Hepatic stellate cell (primary cell): ENCODE measurements at places on chromosomes 2 and 18.

DNA sequence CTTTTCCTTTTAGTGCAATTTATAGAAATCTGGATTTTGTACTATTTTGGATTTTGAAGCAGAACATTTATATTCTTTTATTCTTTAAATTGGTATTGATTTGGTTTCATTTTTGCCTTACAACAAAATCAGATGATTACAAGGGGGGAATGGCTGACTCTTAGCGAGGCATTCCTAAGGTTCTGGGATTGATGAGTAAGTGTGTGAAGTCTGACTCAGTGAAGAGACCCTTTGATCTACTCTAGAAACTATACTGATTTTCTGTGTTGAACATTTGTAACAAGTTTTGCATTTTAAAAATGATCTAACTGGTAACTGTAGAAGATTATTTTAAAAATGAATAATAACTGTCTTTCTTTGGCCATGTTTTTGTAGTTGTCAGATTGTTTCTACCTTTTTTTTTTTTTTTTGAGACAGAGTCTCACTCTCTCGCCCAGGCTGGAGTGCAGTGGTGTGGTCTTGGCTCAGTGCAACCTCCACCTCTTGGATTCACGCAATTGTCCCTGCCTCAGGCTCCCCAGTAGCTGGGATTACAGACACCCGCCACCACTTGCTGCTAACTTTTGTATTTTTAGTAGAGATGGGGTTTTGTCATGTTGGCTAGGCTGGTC is 48.7 kb downstream of the TTC39C start:
- DNase-seq: no peak

DNA sequence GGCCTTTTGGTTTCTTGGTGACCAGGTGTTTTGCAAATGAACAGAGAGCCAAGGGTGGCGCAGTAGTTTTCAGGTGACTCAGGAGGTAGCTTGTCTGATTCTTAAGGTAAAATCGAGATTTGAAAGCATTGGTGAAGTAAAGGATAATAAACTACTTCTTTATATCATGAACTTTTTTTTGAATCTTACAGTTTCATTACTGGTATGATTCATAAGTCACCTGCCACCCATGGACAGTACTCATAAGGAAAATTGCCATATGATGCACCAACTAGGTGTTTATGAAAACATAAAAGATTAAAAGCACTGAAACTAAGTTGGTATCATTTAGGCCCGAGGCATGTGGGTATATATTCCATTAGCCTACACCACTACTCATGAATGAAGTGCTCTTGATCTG is 84.1 kb upstream of the MGAT5 start:
- no peak for DNase-seq

DNA sequence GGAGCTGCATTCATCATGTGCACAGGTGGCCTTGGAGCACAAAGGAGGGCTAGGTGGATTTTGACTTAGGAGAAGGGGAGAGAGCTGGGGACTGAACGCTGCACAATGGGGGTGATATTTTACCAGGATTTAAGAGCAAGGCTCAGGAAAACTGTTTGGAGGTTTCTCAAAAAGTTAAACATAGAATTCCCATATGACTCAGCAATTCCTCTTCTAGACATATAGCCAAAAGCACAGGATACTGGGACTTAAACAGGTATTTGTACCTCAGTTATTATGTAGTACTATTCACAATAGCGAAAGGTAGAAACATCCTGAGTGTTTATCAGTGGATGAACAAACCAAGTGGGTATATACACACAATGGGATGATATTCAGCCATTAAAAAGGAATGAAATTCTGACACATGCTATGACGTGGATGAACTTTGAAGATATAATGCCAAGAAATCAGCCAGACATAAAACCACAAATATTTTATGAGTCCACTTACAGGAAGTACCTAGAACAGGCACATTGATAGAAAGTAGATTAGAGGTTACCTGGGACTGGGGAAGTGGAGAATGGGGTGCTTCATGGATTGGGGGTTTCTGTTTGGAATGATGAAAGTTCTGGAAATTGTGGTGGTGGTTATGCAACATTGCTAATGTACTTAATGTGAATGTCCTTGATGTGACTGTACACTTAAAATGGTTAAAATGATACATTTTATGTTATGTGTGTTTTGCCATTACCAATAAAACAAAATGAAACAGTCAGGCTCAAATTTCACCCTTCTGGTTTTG is 216.9 kb downstream of the HAUS1 start:
- no peak for DNase-seq

DNA sequence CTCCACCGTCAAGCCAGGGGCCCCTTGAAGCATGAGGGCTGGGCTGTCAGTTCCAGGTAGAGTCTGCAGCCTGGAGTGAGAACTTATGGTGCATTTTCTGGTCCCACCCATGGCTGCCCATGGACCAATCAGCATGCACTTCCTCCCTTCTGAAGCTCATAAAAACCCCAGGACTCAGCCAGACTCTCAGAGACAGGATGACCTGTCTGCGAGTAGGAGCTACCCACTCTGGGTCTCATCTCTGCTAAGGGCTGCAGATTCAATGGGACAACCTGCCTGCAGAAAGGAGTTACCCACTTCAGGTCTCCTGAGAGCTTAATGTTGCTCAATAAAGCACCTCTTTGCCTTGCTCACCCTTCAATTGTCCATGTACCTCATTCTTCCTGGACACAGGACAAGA is 9.4 kb upstream of the DUSP19 start:
- DNase-seq: no peak

GRCh38 chr2:200482194-200482593 is 27.7 kb downstream of the KCTD18 start:
- DNase-seq: no peak
